Stimulated activated CD4-positive, alpha-beta T cell treated with anti-CD3 and anti-CD28 coated beads, Interleukin-2, amount 100 ng/mL, for 24 hours (primary cell): ENCODE measurements at places on chromosomes 3 and 15.
A peak's percentile ranks its signal among the peaks of the same experiment; 100 is the strongest.

DNA sequence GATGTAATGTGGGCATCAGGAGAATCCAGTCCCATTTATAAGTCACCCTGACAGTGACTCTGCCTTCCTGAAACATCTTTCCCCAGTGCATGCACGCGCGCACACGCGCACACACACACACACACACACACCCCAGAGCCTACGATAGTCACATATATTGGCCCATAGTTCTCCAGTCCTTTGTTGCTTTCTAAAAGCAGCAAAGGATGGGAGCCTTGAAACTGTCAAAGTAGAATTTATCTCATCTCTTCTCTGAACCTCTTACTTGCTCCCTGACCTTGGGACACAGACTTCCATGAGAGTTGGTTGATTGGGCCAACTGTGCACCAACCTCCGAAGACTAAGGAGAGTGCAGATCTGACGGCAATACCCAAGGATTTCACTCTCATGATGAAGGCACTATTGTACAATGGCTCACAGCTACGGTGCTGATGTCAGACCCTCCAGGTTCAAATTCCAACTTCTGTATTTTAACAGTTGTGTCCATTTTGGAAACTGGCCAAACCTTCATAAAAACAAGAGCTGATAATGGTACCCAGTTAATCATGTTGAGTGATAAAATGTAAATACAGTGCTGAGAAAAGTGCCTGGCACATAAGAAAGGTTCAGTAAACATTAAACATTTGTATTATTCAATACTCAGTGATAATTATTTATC, 8.3 kb downstream of the CPA3 start:
- no peak for DNase-seq

DNA sequence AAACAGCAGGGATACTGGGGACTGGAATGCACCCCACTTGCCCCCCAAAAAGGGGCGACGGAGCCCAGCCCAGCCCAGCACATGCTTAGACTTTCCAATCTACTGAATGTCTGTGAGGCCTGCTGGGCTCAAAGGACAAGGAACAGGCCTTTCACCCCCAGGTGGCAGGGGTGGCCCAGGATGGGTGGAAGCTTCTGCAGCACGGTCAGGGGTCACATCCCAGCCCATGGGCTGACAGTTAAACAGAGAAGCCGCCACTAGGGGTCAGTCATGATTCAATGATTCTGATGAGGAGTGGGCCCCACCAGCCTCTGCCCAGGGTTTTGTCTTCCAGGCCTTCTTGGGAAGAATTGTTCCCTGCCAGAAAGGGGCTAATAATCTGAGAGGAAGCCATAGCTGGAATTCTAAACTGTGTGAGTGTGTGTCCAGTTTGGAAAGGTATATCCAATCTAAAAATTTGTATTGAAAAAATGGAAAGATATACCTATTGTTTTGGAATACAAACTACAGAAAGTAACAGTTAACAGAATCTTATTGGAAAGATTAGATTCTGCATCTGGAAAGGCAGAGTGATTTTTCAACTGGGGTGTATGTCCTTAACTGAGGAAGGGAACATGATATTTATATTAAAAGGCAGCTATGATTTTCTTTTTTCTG, 2.2 kb downstream of the CHRNB4 start:
- peak; percentile 57 for DNase-seq

DNA sequence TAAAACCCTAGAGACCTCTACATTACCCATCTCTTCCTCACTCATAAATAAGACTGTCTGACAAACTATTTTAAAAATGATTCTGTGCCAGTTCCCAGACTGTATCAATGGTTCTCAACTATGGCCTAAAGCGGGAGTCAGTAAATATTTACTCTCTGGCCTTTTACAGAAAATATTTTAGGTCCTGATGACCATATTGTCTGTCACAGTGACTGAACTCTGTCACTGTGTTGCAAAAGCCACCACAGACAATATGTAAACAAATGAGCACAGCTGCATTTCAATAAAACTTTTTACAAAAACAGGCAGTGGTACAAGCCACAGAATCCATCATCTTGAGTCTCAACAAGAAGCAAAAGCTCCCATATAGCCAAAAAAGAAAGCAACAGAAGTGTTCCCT, 45.4 kb downstream of the PLOD2 start:
- DNase-seq = no peak

DNA sequence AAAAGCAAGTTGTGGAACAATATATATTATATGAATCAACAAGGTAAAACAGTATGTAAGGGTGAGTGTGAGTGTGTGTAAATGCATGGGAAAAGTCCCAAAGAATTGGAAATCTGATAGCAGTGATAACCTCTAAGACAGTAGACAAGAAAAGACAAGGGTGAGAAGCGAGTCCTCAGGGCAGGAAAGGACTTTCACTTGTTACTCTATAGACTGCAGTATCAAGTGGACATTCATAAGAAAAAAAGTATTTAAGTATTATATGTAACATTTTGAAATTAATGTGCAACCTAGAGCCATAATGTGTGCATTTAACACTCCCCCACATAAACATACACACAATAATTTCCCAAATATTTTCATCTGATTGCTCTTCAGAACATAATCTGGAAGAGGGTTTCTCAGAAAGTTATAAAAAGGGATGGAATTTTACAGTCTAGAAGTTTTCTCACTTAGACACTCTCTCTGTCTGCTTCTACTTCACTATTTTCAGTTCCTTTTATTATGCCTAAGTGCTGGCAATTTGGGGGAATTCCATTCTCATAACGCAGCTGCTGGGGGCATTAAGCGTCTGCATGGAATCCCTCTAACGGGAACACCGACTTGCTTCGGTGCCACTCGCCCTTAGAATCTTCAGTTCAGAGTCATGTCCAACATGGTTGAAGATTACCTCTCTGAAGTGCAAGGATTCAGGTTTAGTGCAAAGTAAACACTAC, 50.0 kb upstream of the CDIN1 start:
- no peak for DNase-seq

DNA sequence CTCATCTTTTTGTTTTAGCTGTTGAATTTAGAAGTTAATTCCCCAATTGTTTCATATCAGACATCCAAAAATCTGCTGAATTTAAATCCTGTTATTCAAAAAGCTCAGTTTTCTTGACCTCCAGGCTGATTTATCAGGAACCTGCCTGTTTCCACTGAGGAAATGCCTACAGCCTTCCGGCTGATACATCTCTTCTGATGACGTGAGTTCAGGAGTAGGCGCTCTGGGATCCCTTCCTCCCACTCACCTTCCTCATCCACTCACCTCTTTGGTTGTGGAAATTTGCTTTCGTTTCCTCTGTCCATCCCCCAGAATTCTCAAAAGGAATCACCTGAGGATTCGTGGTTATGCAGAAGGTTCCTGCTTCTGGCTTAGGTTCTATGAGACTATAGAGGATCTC, 55.4 kb upstream of the ALDH1A3 start:
- DNase-seq = no peak

DNA sequence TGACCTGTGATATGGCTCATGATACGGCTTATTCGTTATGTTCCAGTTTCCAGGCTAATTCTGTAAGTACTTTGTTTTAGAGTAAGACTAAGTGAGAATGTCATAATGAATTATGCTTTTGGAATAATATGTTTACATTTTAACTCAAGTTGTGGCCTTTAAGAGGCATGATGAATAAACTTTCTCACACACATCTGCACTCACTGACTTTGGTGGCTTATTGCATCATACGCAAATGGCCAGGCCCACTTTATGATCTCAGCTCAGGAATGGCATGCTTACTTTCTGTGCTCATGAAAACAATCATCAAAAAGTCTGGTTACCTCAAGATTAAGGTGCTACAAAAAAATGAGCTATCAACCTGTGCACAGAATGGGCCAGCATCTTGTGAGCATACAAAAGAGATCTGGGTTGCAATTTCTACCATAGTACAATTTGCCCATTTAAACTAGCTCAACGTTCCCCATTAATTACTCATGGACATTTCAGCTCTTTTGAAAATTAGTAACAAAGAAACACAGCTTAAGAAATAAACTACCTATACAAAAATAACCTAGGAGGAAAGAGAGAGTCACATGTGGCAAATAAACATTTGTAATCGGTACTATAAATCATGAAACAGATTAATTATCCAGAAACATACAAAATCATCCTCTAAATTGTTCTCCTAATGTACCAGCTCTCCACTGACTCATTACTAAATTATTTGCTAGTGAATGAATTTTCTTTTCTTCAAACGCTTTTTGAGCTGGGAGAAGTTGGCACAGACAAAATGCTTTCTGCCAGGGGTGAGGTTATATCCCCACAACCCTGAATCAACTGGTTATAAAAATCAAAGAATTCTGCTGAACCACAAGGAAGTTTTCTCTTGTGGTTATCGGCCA, 439.0 kb upstream of the ADAMTS9 start:
- DNase-seq = no peak
